ENCODE measurements at places on chromosomes 1 and 21.

DNA sequence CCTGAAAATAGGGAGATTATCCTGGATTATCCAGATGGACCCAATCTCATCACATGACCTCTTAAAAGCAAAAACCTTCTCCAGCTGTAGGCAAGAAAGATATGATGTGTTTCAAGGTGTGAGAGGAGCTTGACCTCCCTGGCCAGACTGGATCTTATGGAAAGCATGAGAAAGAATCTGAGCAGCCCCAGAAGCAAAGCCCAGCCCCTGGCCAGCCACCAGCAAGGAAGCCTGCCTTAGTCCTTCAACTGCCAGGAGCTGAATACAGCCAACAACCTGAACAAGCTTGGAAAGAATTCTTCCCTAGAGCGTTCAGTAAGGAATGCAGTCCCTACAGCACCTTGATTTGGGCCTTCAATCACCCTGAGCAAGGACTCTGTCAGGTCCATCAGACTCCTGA lies 375.0 kb upstream of the CHRM3 start:
- no peak for DNase-seq

DNA sequence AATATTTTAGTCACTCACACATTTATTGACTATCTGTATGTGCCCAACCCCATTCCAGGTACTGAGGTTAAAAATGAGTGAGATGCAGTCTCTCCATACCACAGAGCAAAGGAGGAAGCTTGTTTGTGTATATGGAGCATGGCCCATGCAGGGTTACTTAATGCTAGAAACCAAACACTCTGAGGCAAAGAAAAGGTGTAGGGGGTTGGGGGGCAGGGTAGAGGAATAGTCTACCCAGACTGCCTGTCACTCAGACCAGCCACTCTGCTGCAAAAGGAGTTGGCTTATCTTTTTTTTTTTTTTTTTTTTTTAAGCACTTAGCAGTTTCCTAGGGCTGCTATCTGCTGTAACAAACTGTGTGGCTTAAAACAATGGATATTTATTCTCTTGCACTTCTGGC lies 19.8 kb downstream of the PGM1 start:
- no peak for DNase-seq

DNA sequence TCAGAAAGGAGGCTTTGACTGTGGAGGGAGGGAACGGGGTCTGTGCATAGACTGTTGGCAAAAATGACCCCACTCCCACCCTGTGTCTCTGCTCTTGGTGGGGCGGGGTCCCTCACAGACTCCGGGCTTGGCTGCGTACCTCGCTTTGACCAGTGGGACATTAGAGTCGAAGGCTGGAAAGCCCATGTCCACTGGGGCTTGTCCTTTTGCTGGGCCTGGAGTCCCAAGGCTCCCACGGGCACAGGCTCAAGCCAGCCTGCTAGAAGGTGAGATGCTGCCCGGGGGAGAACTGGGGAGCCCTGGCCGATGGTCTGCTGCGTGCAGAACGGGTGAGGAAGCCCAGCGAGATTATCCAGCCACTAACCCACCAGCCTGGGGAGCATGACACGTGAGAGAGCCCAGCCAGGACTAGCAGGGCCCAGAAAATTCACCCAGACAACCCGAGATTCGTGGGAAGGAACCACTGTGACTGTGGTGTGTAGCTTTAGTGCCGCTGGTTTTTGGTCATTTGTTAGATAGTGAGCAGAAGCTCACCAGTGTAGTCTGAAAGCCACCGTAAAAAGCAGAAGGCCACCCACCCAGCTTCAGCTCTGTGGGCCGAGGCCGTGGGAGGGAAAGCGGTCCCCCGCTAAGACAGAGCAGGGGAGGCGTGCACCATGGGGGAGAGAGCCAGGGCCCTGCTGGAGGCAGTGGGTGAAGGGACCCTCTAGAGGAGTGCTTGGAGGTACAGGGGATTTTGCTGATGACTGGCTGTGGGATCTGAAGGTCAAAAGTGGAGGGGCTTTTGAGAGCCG lies 78.3 kb upstream of the C1orf174 start:
- no peak for DNase-seq

- no peak for DNase-seq
These were observed 8.8 kb downstream of the ASAP3 start for GRCh38 chr1:23475134-23475628.

DNA sequence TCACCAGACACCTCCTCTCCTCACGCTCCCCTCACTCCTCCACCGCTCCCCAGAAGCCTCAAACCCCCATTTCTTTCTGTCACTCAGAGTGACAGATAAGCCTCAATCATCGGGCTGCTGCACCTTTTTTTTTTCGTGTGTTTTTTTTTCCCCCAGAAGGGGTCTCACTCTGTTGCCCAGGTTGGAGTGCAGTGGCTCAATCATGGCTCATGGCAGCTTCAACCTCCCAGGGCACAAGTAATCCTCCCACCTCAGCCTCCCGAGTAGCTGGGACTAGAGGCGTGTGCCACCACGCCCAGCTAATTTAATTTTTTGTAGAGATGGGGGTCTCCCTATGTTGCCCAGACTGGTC lies 1.2 kb upstream of the TMPRSS2 start:
- DNase-seq = no peak

DNA sequence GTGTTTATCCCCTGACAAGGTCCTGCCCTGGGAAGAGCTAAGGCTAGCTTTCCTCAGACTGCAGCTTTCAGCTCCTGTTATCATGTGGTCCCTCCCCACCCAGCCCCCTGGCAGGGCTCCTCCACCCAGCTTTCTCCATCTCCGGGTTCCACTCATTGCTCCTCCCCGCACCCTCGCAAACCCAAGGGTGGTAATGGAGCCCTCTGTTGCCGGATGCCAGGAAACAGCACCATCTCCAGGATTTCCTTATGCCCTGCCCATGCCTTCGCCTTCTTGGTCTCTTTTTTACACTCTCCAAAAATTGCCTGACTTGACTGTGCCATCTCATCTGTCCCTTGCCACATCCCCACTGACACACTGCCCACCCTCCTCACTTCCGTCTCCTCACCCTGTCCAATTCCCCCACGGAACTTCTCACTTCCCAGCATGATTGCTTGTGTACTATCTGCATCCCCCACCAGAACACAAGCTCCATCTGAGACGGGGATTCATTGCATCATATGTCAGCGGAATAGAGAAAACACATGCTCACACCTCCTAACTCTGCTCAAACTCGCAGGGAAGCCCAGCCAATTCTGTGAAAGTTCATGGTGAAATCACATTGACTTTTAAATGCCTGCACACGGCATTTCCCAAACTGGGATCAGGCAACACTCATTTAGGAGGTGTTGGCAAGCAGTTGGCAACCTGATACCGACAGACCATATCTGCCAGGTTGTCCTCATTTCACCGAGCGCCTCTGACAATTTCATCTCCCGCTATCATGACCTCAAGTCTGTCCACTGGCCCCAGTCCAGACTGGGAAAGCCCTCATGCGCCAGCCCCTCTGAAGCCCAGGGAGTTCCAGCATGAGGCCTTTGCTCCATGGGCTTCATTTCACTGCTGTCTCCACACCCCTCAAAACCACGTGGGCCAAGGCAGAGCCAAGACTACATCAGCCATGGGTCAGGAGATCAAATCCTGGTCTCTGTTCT lies 201.1 kb downstream of the MATN1 start:
- DNase-seq = no peak

DNA sequence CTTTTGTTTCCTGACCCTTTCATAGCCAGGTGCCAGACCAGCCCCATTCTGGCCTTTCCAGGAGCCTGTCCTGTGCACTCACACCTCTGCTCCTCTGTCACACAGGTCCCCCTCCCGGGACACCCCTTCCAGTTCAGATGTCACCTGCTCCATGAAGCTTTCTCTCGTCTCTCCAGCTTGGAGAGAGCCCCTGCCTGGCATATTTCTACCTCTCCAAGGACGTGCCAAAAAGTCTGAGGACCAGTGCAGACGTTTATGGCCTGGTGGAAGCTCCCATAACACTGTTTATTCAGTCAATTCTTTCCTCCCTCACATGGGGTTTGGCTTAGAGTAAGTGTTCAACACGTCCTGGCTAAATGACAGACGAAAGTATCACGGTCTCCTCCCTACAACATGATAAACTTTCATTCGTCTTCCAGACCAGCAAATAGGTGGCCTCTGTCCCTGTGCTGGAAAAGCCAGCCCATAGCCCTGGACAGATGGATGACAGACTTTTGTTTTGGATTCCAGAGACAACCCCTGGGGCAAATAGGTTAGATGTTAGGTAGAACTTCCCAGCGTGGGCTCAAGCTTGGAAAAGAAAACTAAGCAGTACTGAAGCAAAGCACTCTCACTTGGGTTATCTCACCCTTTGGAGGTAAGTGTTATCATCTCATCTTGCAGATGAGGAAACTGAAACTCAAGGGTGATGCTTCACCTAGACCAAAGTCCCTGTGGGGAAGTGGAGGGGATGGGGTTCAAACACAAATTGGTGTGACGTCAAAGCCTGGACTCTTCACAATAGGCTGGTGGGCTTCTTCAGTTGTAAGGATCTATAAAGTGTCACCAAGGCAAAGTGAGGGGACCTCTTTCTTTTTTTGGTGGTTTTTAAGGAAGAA lies 52.9 kb upstream of the ECE1 start:
- DNase-seq = no peak

DNA sequence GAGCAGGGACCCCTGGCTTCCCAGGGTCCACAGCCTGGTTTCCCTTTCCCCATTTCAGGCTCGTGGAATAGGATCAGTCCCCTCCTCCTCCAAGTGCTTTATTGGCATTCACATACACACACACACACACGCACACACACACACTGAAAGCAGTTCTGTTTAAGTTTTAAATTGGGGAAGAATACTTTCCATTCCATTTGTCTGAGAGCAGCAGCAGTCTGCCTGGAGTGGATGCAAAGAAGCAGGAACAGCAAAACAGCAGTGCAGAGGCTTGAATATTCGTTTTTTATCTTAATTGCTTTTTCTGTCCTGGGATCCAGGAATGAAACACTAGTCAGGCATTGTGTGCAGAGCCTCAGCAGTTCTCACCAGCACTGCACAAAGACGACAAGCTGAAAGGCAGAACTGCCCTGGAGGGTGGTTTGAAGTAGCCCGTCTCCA lies 7.1 kb downstream of the CYB561D1 start:
- no peak for DNase-seq

GRCh38 chr1:102863704-102864103 lies 244.6 kb downstream of the COL11A1 start:
- no peak for DNase-seq

GRCh38 chr1:220300442-220301121 lies 28.3 kb upstream of the RAB3GAP2 start:
- no peak for DNase-seq

DNA sequence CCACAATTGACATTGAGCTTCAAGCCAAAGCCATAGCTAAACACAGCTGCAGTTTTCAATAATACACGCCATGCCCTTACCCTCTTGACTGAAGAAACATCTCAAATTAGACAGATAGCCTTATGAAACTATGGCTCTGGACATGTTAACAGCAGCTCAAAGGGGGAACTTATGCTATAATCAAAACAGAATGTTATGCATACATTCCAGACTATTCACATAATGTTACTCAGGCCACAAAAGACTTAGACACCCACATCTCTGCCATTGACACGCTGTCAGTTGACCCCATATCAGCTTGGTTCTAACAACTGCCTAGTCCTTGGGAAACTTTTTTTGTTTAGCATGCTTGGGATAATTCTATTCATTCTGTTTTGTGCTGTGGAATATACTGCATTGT lies 2.3 kb upstream of the NENF start:
- DNase-seq = no peak

- no peak for DNase-seq
These were observed 68.7 kb downstream of the CASZ1 start for GRCh38 chr1:10727751-10728232.

- DNase-seq = no peak
These were observed at the start of gene GPR137B for GRCh38 chr1:236142253-236143103. Gene GPR137B (plus strand): TSS chr1:236142539. CDS start chr1:236142623, 84 bp downstream.

GRCh38 chr1:219304227-219305226 lies 130.8 kb downstream of the LYPLAL1 start:
- DNase-seq = no peak

DNA sequence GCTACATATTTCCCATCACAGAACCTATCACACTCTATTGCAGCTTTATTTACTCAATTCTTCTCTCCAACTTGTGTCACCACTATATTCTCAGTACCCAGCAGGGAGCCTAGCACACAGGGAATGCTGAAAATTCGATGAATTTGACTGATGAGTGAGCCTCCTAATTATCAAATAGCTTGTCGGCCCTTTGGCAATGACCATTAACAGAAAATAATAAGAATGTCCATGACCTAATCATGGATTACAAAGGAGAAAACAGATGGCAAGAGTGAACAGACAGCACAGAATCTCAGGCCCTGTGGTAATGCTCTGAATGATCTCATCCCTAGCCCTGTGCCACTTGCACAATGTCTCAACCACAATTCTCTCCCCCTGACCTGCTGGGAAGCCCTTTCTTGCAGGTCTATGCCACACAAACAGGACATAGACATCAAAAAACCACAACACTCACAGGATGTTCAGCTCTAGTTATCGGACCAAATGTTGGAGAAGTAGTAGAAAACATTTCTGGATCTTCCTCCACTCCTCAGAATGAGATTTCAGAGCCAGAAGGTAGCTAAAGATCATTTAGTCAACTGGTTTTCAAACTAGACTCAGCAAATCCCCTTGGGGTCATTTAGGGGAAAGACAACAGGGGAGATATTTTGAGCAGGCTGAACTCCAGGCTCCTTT lies 68.4 kb downstream of the LUZP1 start:
- DNase-seq = no peak

- DNase-seq = no peak
These were observed 4.2 kb downstream of the C1orf159 start for GRCh38 chr1:1111516-1112236.

GRCh38 chr1:6353955-6354658 lies 39.5 kb downstream of the ACOT7 start:
- DNase-seq = no peak

DNA sequence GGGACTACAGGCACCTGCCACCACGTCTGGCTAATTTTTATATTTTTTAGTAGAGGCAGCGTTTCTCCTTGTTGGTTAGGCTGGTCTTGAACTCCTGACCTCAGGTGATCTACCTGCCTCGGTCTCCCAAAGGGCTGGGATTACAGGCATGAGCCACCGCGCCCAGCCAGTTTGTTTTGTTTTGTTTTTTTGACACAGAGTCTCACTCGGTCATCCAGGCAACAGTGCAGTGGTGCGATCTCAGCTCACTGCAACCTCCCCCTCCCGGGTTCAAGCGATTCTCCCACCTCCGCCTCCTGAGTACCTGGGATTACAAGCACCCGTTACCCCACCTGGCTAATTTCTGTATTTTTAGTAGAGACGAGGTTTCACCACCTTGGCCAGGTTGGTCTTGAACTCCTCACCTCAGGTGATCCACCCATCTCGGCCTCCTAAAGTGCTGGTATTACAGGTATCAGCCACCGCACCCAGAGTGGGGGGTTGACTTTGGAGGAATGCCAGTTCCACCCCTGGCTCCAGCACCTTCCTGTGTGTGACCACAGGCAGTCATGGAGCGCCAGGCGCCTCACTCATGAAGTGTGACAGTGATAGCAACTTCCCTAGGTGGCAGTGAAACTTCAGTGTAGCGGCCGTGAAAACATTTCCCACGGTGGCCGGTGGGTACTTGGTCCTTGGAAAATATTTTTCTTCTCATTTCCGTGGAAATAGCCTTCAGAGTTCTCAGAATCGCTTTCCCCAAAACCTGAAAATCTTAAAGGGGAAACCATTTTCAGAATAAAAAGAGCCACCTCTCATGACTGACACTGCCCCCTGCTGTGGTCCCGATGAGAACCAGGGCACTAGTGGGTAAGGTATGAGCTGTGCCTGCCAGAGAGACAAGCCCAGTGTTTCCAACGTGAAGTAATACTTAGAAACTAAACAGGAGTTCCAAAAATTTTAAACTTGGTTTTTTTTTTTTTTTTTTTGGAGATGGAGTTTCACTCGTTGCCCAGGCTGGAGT lies 48.6 kb downstream of the WDR4 start:
- no peak for DNase-seq

All from iPS DF 19.7 (cell line).